ENCODE measurements at places on chromosomes 12 and 14. TPM values are rescaled to one million over a fixed set of nuclear protein-coding genes. Genes with fewer than 3 reads are reported as not detected.

DNA sequence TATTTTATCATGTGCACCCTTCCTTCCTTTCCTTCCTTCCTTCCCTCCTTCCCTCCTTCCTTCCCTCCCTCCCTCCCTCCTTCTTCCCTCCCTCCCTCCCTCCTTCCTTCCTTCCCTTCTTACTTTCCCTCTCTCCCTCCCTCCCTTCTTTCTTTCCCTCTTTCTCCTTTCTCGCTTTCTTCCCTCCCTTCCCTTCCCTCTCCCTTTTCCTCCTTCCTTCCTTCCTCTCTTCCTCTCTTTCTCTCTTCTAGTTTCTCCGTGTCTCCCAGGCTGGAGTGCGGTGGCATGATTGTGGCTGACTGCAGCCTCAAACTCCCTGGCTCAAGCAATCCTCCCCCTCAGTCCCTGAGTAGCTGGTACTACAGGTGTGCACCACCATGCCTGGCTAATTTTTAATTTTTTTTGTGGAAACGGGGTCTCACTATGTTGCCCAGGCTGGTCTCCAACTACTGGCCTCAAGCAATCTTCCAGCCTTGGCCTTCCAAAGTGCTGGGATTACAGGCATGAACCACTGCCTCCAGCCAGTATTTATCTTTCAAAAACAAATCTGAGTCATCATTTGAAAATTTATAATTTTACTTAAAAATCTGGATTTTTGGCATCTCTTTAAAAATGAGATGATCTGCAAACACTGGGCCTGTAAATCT, 7.8 kb downstream of the C1RL start:
- no peaks in the 10 kb centered on the region for H3K27me3 ChIP-seq
- H3K36me3 ChIP-seq: no peaks in the 10 kb centered on the region
- H3K4me3 ChIP-seq: no peak overlapping the region
- no peaks in the 10 kb centered on the region for H3K4me1 ChIP-seq

GRCh38 chr12:31801872-31802271, 73.1 kb upstream of the AMN1 start:
- H3K4me1 ChIP-seq: no peaks in the 10 kb centered on the region
- no peak for DNase-seq
- no peaks in the 10 kb centered on the region for H3K27me3 ChIP-seq
- no peak overlapping the region for H3K4me3 ChIP-seq

DNA sequence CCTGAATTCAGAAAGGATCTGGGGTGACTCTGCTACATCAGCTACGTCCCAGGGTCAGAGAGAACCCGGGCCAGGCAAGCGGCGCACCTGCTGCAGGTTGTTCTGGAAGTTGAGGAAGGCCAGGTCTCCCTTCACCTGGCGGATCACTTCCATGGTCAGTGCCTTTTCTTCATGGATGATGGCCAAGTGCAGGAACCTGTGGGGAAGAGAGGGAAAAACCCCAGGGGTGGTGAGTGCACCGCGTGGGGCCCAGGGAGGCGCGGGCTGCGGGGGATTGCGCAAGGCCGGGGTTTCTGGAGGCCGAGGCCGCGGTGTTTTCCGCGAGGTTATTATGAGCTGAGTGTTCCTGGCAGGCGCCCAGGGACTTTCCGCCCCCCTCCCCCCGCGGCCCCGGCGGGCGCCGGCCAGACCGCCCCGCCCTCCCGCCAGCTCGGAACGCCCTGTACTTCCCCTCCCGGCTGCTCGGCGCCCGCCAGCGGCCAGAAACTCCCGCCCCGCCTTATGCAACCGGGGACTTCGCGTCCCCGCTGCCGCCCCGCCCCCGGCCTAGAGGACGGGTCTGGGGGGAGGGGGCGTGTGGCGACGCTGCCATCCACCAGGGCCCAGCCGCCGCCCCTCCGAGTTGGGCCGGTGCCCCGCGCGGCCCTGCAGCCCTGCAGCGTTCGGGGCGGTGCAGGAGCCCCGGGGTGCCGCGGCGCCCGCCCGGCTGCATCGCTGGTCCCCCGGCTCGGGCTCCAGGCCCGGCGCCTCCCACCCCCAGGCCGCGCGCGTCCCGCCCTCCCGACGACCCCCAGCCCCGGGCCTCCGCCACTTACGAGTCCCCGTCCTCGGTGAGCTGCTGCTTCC, 723 bp downstream of the NFKBIA start:
- H3K4me1 ChIP-seq: peaks cover 4% of the 10 kb centered on the region
- H3K27ac ChIP-seq: peak overlapping the region; percentile 100
- H3K4me3 ChIP-seq: peak overlapping the region; percentile 99
- H3K27me3 ChIP-seq: no peaks in the 10 kb centered on the region
- peaks cover 29% of the 10 kb centered on the region for H3K36me3 ChIP-seq
- DNase-seq: peak; percentile 96

DNA sequence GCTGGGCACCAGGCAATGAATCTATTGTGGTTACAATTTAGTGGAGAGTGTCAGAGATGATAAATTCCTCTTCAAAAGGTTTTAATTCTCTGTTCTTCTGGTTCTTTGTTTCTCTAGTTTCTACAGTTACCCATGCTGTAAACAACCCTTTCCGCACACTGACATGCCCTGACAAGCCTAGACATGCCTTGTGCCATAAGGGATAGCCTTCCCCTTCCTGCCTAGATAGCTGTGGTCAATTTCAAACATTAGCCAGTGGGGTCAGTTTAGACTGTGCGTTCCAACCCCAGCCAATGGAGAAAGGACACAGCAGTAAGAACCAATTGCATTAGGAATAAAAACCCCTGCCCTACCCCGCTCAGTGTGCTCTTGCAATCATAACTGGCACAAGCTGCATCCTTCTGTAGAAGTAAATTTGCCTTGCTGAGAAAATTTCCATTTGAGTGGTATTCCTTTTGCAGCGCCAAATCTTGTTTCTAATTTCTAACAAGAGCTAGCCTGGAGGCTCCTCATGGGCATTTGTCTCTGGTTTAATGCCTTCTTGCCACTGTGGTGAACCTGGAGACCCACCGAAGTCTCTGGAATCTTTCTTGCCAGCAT, 6.4 kb downstream of the EDDM3A start:
- H3K27me3 ChIP-seq: no peaks in the 10 kb centered on the region
- no peak overlapping the region for H3K4me3 ChIP-seq
- DNase-seq: no peak
- H3K4me1 ChIP-seq: no peaks in the 10 kb centered on the region

The TTC5 gene
- 18.5 TPM for total RNA-seq

GRCh38 chr12:97006585-97006984, 99.5 kb downstream of the NEDD1 start:
- DNase-seq: no peak
- no peaks in the 10 kb centered on the region for H3K27me3 ChIP-seq
- no peaks in the 10 kb centered on the region for H3K36me3 ChIP-seq
- no peak overlapping the region for H3K4me3 ChIP-seq
- no peak overlapping the region for H3K27ac ChIP-seq
- H3K4me1 ChIP-seq: no peaks in the 10 kb centered on the region

GRCh38 chr12:26100666-26101349, 24.0 kb downstream of the BHLHE41 start:
- no peak overlapping the region for H3K27ac ChIP-seq
- H3K27me3 ChIP-seq: no peaks in the 10 kb centered on the region
- no peak for DNase-seq
- H3K36me3 ChIP-seq: no peaks in the 10 kb centered on the region
- peaks cover 7% of the 10 kb centered on the region for H3K4me1 ChIP-seq
- no peak overlapping the region for H3K4me3 ChIP-seq

GRCh38 chr14:91770185-91770584, 38.3 kb upstream of the CATSPERB start:
- H3K36me3 ChIP-seq: no peaks in the 10 kb centered on the region
- peaks cover 3% of the 10 kb centered on the region for H3K4me1 ChIP-seq
- no peak overlapping the region for H3K4me3 ChIP-seq

GRCh38 chr14:93163564-93163963, 21.1 kb downstream of the MOAP1 start:
- no peaks in the 10 kb centered on the region for H3K4me1 ChIP-seq
- H3K27ac ChIP-seq: no peak overlapping the region
- no peaks in the 10 kb centered on the region for H3K27me3 ChIP-seq
- no peak for DNase-seq

DNA sequence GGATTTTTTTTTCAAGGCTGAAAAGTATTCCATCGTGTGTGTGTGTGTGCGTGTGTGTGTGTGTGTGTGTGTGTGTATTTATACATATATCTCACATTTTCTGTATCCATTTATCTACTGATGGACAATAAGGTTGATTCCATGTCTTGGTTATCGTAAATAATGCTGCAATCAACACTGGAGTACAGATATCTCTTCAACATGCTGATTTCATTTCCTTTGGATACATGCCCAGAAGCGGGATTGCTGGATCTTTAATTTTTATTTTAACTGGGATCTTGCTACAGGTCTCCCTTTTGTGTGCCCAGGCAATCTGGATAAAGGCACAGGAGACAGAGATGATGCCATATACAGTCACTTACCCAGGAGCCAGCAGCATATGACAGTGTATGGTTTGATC, 338.1 kb downstream of the SOX5 start:
- H3K27me3 ChIP-seq: no peaks in the 10 kb centered on the region
- no peak overlapping the region for H3K27ac ChIP-seq
- no peaks in the 10 kb centered on the region for H3K4me1 ChIP-seq
- H3K36me3 ChIP-seq: no peaks in the 10 kb centered on the region
- no peak for DNase-seq

DNA sequence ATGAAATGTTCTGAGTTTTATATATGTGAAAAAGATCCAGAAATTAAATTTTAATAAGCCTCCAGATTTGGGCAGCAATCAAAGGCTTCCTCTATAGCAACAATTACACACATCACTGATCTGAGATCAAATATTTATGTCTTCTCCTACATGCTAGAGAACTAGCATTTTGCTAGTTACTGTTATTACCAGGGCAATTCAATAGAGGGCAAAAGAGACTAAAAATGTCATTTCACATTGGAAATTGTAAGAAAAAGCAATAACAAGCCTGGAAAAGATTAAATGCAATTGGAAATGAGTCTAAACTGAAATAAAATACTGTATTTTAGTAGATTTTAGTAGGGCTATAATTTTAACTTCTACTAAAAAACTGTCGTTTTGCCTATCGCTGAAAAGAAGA, 32.6 kb upstream of the ANO6 start:
- H3K4me3 ChIP-seq: no peak overlapping the region
- DNase-seq: no peak
- no peaks in the 10 kb centered on the region for H3K36me3 ChIP-seq
- H3K27ac ChIP-seq: no peak overlapping the region
- H3K27me3 ChIP-seq: no peaks in the 10 kb centered on the region

DNA sequence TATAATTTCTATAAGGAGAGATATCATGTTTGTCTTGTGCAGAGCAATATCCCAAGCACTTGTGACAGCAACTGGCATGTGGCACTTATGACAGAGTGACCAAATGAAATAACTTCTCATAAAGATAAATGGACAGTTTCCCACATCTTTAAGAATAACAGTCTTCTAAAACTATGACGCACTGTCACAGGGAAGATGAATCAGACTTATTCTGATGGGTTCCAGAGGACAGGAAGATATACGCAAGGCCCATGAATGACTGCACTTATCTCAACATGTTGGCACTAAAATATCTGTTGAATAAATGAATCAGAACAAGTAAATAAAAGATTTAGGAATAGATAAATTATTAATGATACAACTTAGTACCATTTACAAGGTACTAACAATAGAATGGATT, 465.8 kb upstream of the SYT1 start:
- H3K36me3 ChIP-seq: no peaks in the 10 kb centered on the region
- no peak overlapping the region for H3K4me3 ChIP-seq
- no peak overlapping the region for H3K27ac ChIP-seq
- H3K27me3 ChIP-seq: no peaks in the 10 kb centered on the region

The A2ML1 gene
- 43.7 TPM for total RNA-seq

- no peak overlapping the region for H3K4me3 ChIP-seq
- no peak for DNase-seq
- H3K4me1 ChIP-seq: no peaks in the 10 kb centered on the region
- H3K27me3 ChIP-seq: no peaks in the 10 kb centered on the region
- H3K36me3 ChIP-seq: no peaks in the 10 kb centered on the region
These were observed 197.8 kb upstream of the PZP start for GRCh38 chr12:9405886-9406563.

The ACOT6 gene
- not detected for total RNA-seq

GRCh38 chr12:72610342-72610741, 338.2 kb downstream of the TRHDE start:
- no peak for DNase-seq
- H3K27me3 ChIP-seq: no peaks in the 10 kb centered on the region
- no peak overlapping the region for H3K4me3 ChIP-seq
- H3K36me3 ChIP-seq: no peaks in the 10 kb centered on the region

- H3K4me1 ChIP-seq: peaks cover 4% of the 10 kb centered on the region
- no peak overlapping the region for H3K4me3 ChIP-seq
- DNase-seq: no peak
- H3K27me3 ChIP-seq: no peaks in the 10 kb centered on the region
These were observed 172.3 kb downstream of the DPY19L2 start for GRCh38 chr12:63495974-63496373.

The OR6C65 gene
- not detected for total RNA-seq

- no peaks in the 10 kb centered on the region for H3K27me3 ChIP-seq
- H3K4me3 ChIP-seq: no peak overlapping the region
- H3K4me1 ChIP-seq: no peaks in the 10 kb centered on the region
- no peaks in the 10 kb centered on the region for H3K36me3 ChIP-seq
- no peak overlapping the region for H3K27ac ChIP-seq
- DNase-seq: no peak
These were observed 371.2 kb downstream of the DIO2 start for GRCh38 chr14:79840103-79840502.

- no peaks in the 10 kb centered on the region for H3K27me3 ChIP-seq
- no peak overlapping the region for H3K27ac ChIP-seq
- DNase-seq: no peak
- H3K36me3 ChIP-seq: no peaks in the 10 kb centered on the region
These were observed 2.7 kb upstream of the GALC start for GRCh38 chr14:87995500-87996290.

The OR11H12 gene
- total RNA-seq: not detected

GRCh38 chr14:74472601-74473000, 20.5 kb downstream of the NPC2 start:
- no peak overlapping the region for H3K27ac ChIP-seq
- DNase-seq: no peak
- H3K36me3 ChIP-seq: no peaks in the 10 kb centered on the region
- H3K4me1 ChIP-seq: no peaks in the 10 kb centered on the region
- H3K4me3 ChIP-seq: no peak overlapping the region

The GPR65 gene
- 0.57 TPM for total RNA-seq

DNA sequence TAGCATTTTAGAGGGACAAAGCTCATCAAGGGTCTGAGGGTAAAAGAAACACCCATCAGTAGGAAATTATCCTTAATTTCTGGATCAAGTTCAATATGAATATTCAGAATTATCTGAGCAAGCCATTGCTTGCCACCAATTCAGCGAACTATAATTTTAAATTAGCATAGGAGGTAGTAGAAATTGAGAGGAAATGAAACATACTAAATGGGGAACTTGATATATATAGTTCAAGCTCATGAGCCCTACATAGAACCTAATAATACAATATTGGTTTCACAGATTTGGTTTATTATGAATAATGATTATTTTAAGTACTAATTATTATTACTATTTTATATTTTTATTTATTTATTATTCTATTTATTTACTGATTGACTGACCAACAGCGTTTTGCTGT, 42.1 kb upstream of the GXYLT1 start:
- no peak overlapping the region for H3K27ac ChIP-seq
- no peak overlapping the region for H3K4me3 ChIP-seq
- H3K36me3 ChIP-seq: no peaks in the 10 kb centered on the region
- H3K4me1 ChIP-seq: no peaks in the 10 kb centered on the region
- H3K27me3 ChIP-seq: no peaks in the 10 kb centered on the region
- DNase-seq: no peak

GRCh38 chr12:104133321-104133720, 4.7 kb downstream of the NFYB start:
- H3K4me1 ChIP-seq: peaks cover 19% of the 10 kb centered on the region
- H3K4me3 ChIP-seq: no peak overlapping the region
- DNase-seq: no peak
- no peaks in the 10 kb centered on the region for H3K36me3 ChIP-seq
- no peak overlapping the region for H3K27ac ChIP-seq

- H3K36me3 ChIP-seq: no peaks in the 10 kb centered on the region
- H3K27ac ChIP-seq: no peak overlapping the region
- no peak overlapping the region for H3K4me3 ChIP-seq
- no peaks in the 10 kb centered on the region for H3K27me3 ChIP-seq
These were observed 121.8 kb upstream of the NTF3 start for GRCh38 chr12:5310151-5310550.

All from prostate gland (tissue), 2 donors.